ENCODE measurements at places on chromosomes 1 and 21.

DNA sequence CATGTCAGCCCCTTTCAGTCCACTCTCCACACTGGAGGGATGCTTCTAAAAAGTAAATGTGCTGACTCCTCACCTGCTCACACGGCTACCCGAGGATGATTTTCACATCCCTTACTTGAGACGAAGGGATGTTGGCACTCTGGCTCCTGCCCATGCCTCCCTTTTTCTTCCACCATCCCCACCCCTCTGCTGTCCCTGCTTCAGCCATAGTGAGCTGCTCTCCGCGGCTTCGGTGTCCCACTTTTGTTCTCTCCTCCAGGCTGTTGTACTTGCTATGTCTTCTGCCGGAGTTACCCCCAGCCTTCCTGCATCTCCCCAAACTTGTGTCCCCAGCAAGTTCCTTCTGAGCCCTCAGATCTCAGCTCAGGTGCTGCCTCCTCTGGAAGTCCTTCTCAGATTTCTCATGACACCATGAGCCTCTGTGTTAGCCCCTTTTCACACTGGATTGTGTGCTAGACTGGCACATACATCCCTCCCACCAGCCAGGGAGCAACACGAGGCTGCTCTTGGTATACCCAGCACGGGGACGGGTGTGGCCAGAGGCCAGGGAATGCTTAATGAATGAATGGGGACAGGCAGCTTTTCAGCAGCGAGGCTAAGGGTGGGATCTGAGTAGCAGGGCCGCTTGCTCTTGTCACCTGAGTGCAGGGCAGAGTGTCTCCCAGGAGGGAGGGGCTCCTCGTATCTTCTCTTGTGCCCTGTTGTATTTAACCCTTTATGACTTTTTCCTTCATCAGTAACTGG, 1.3 kb downstream of the ACOT11 start:
- no peak for DNase-seq

DNA sequence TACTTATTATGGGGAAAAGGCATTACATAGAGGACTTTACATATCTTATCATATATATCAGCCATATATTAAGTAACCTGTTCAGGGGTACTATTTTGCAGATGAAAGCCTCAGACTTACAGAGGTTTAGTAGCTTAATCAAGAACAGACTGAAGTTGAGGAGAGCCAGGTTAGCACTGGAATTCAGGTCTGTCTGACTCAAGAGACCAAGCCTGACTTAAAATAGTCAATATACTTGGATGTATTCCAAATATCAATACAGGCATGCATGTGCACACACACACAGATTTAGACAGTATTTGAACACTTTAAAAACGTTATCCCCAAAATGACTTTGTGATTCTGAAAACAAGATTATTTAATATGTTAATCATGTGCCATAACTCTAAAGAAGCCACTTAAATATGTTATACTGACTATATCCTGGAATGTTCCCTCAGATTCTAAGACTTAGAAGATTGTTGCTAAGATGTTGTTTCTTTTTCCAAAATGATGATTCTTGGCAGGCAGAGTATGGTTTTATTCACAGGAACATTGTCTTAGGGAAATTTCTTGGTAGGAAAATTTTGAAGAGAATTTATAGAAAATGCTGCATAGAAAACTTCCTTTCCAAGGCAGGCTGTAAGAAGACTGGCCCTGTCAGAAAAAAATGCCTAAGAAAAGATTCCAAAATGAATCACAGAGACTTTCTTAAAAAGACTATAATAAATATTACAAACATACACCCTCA, 61.6 kb downstream of the ADAMTS1 start:
- DNase-seq = no peak

GRCh38 chr1:234405676-234406075, 32.4 kb downstream of the COA6 start:
- DNase-seq = no peak

- no peak for DNase-seq
Measured at GRCh38 chr1:91070298-91070697, 48.5 kb upstream of the ZNF644 start.

GRCh38 chr21:32070676-32071330, 198.0 kb downstream of the HUNK start:
- no peak for DNase-seq

GRCh38 chr1:182662121-182662890, 22.1 kb downstream of the RGS8 start:
- DNase-seq = no peak

GRCh38 chr1:202266061-202266765, 72.6 kb downstream of the LGR6 start:
- DNase-seq = no peak

GRCh38 chr1:25737130-25737529, 62.9 kb upstream of the SELENON start:
- DNase-seq = no peak

DNA sequence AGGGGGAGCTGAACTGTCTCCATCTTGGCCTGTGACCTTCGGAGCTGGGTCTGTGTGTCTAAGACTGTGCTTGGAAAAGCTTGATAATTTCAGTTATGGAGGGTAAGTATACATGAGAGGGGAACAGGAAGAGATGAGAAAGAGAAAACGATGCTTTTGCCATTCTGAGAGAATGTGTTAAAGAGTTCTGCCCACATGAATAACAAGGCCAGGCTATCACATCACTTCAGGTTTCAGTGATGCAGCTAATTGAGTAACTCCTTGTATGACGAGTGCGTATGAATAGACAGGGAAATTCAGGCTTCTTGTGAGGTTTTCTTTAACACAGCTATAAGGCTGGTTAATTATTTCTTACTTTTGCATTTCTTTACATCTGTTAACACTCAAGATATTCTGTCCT, 81.0 kb downstream of the PLPPR5 start:
- no peak for DNase-seq

DNA sequence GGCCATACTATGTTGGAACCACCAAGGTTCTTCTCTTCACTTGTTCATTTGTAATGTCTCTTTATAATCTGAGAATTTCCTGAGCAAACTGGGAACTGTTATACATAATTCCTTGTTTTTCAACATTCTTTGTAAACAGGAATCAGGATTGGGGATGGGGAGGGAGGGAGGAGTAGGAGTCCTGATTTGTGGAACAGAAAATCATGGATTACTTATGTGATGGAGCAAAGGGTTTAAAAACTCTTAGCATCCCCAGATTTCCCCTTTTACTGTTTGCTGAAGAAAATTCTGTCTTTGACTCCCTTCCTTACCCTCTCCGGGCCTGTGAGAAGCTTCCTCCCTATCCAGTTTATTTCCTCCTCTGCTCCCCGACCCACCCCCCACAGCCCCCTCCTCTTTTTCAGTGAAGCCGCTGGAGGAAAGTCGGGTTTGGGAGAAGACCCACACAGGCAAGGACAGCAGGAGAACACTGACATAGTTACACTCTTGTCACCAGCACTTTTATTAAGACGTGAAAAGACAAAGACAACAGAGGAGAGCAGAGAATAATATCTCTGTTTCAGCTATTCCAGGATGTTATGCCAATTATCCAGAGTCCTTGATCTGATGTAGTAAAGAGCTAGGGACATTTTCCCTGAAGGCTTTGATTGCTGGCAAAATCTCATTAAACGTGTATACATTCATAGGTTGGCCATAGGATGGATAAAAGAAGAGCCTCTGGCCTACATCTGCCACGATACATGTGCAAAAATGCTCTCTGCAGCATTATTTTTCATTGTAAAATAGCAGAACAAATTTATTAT, 4.6 kb upstream of the NBPF1 start:
- DNase-seq = no peak

GRCh38 chr1:93499533-93499932, 51.6 kb downstream of the FNBP1L start:
- no peak for DNase-seq

DNA sequence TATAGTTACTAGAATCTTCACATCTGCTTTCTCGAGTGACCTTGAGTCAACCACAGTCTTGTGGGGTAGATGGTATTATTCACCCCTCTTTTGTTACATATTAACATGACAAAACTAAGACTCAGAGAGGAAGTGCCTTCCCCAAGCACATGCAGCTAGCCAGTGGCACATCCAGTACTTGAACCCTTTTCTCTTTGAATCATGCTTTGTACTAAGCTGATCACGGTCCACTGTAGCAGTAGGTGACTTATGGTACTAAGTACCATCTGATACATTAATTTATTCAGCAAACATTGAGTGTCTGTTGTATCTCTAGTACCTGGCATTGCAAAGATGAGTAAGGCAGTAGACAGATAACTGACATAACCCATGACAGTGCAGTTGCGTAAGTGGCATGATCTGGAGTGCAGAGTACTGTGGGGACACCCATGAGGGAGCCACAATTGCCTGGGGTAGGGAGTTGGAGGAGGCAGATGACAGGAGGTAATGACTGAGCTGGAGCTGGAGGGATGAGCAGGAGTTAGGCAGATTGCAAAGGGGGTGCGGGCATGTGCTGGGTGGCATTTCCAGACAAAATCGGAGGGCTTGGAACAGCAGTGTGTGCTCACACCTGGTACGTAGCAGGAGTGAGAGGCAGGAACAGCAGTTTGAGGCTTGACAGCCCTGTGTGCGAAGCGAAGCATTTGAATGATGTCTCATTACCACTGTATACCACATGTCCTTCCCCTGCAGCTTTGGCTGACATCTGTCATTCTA, 29.8 kb downstream of the UCK2 start:
- no peak for DNase-seq

GRCh38 chr1:202836623-202837403, 26.1 kb downstream of the PCAT6 start:
- DNase-seq = no peak

GRCh38 chr1:76854255-76854654, 13.0 kb upstream of the ST6GALNAC5 start:
- no peak for DNase-seq

- DNase-seq = no peak
Measured at GRCh38 chr1:155678027-155678426, 10.5 kb downstream of the YY1AP1 start.

GRCh38 chr1:236882678-236883077, 87.6 kb downstream of the MTR start:
- no peak for DNase-seq

DNA sequence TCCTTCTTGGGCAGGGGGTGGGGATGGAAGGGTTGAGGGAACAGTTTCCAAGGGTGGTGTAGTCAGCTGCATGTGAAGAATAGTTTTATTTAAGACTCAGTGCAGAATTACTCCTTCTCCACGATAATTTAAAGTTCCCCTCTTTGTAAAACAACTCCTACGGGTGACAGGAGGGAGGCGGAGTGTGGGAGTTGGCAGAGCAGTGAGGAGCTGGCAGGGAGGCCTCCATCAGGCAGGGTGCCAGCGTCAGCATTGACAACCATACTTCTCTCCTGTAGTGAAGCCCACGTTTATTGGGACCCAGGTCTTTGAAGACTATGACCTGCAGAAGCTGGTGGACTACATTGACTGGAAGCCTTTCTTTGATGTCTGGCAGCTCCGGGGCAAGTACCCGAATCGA, 93.8 kb downstream of the MTR start:
- no peak for DNase-seq

Data from fibroblast of the conjunctiva (primary cell).